Left forelimb (tissue), 1 donor: ENCODE measurements at places on chromosomes 1 and 21.

GRCh38 chr1:1069711-1070676 lies 4.1 kb downstream of the RNF223 start:
- no peak for DNase-seq

GRCh38 chr1:164731161-164731876 lies 172.3 kb downstream of the PBX1 start:
- no peak for DNase-seq

GRCh38 chr1:203480525-203481084 lies 5.0 kb downstream of the PRELP start:
- no peak for DNase-seq

GRCh38 chr1:3061981-3062615 lies 6.9 kb upstream of the PRDM16 start:
- peak; percentile 55 for DNase-seq

DNA sequence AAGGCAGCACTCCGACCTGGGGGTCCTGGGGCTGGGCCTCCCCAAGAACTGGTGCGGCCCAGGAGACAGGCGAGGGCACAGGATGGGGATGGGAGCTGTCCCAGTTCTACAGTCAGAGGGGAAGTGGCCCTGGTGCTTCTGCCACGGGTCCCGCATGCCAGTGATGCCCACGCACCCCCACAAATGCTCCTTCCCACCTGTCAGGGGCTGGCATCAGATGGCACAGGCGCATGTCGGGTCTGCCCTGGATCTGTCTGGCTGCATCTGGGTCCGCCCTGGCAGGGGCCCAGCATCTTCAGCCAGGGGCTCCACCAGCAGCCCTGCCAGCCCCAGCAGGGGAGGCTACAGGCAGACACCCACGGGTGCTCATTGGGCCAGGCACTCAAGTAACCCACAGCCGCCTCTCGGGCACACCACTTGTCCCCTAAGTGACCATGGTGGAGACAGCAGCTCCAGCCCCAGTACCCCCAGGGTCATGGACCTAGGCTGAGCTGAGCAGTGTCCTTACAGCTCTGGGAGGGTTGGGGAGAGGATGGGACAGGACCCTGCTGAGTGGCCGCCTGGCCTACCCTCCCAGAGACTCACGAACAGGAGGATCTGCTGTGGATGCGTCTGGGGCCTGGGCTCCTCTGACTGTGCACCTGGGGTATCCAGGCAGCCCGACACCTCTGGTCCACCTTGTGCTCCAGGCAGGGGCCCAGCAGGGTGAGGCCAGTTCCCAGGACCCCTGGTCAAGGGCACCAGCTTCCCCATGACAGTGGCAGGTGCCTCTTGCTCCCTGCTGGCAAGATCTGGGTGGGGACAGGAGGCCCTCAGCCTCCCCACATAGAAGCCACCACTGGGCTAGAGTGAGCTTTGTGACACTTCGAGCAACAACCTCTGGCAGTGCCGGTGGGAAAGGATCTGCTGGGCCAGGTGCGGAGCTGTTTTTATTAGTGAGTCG lies 5.4 kb downstream of the SMIM1 start:
- no peak for DNase-seq

GRCh38 chr1:47436304-47436978 lies 1.4 kb upstream of the FOXD2 start:
- peak; percentile 83 for DNase-seq

DNA sequence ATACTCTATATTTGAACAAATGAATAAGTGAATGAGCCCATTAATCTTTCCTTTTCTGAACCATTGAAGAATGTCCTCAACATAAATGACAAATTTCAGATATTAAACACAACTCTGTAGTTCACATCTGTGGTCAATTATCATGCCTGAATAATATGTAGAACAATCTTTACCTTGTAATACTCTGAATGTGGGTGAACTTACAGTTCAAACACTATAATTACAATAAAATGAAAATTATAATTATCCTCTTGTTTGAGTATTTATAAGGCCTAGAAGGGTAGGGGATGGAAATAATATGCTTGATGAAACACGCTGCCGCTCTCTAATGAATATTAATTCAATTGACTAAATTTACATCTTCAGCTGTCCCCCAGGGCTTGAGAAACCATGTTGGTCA lies 8.7 kb upstream of the SFPQ start:
- no peak for DNase-seq

DNA sequence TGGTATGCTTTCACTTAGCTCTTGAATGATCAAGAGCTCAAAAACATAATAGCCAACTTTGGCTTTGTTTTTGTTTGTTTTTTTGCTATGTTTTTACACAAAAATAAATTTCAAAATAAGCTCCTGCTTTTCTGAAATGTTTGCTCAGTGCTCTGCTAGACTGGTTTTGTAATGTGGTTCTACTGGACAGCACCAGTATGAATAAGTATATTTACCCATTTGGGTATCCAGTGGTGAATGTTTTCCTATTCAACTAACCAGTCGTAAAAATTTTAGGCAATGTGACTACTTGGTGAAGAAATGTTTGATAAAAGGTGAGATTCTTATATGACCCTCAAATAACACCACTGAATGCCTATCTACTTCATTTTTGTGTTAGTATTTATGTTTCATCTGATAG lies 308.6 kb downstream of the PTPRC start:
- DNase-seq, result no peak

GRCh38 chr1:197441999-197442414 lies 174.0 kb downstream of the CRB1 start:
- no peak for DNase-seq

- DNase-seq, result no peak
Measured at GRCh38 chr1:119329541-119330461, 38.8 kb upstream of the HAO2 start.

DNA sequence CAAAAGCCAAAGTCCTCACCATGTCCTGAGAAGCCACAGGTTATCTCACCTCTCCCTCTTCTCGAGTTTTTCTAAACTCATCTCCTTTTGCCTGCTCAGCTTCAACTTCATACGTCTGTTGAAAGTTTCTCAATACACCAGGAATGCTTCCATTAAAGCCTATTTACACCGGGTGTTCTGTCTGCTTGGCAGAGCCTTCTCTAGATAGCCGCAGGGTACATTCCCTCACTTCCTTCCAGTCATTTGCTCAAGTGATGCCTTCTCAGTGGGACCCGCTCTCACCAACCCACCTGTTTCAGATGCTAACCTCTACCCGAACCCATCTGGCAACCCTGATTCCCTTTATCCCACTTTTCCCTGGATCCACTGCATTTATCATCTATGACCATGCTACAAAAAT lies 257.0 kb upstream of the ADGRL2 start:
- DNase-seq, result no peak

DNA sequence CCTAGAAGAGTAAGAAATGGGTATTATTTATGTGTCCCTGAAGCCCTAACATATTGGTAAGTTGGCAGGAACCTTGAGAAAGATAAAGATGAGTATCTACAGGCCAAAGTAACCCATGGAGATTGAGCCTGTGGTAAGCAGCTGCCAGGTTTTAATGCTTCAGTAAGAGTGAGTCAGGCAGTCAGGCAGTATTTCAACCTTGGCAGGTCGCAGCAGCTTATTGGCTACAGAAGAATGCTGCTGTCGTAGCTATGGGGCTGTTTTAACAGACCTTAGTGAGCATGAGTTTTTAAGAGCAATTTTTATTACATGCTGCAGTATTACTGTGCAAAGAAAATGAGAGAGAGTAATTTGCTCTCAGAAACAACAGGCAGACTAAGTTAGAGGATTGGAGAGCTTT lies 10.3 kb upstream of the SLC30A10 start:
- no peak for DNase-seq

- DNase-seq, result no peak
Measured at GRCh38 chr21:33202464-33203363, 27.0 kb upstream of the IFNAR2 start.

DNA sequence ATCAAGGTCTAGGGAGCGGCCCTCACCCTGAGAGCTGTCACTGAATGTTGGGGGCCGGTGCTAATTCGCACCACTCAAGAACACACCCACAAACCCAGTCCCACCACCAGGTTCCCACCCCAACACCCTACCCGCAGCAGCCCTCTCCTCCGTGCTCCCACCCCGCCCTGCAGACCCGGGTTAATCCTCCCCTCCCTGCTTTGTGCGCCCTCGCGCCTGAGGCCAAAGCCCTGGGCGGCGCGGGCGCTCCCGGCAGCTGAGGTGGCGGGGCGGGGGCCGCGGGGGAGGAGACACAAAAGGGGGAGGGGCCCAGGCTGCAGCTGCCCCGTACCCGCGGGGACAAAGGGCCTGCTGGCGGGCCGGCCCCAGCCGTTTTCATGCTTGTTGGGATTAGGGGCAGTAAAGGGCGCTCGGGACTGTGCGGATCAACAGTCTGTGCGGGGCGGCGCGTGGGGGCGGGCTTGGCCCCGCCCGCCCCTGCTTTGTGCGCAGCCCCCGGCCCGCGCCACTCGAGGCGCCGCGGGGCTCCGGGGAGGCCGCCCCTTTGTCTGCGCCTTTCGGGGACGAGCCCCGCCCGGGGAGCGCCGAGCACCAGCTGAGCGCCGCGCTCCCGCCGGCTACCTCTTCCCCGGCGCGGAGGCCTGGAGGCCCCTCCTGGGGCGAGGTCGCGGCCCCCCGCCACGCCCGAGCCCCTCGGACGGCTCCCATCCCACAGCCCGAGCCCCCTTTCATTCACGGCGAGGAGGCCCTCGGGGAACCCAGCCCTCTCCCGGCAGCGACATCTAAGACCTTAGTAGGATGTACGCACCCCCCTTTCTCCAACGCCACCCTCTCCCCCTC lies 10.9 kb downstream of the C1orf216 start:
- no peak for DNase-seq

- DNase-seq, result no peak
Measured at GRCh38 chr1:227330279-227331076, 12.2 kb upstream of the CDC42BPA start.

GRCh38 chr21:31418377-31419001 lies 74.4 kb upstream of the TIAM1 start:
- no peak for DNase-seq

DNA sequence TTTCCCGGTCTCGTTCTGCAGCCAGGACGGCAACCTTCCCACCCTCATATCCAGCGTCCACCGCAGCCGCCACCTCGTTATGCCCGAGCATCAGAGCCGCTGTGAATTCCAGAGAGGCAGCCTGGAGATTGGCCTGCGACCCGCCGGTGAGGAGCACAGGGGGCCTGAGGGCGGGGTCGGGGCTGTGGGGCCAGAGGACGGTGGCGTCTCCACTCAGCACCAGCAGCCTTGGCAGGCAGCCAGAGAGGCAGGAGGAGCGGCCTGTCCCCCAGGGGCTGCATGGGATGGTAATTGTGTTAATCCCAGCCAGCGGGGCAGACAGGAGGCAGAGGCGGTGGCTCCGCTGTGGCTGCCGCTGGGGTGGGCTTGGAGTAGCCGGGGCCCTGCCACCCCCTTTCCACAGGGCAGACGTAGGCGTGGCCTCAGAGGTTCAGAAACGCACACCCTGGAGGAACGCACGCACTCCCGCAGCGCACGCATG lies 12.1 kb downstream of the SAMD11 start:
- no peak for DNase-seq

DNA sequence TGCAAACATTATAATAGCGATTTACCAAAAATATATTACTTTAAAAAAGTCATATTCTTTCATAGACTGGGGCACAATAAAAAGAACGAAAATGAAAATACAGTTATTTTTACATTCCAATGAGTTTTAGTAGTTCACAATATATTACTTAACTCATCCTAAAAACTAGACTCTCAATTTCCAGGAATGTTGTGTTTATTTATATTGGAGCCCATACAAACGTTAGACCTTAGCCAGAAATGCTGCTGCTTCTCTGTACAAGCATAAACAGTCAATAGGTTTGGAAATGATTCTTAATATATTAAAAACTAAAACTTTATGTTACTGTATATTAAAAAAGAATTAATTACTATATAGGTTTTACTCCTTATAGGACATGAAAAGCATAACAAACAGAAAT lies 302.3 kb downstream of the BRINP3 start:
- no peak for DNase-seq

GRCh38 chr1:160837558-160838205 lies 25.0 kb downstream of the CD244 start:
- no peak for DNase-seq

DNA sequence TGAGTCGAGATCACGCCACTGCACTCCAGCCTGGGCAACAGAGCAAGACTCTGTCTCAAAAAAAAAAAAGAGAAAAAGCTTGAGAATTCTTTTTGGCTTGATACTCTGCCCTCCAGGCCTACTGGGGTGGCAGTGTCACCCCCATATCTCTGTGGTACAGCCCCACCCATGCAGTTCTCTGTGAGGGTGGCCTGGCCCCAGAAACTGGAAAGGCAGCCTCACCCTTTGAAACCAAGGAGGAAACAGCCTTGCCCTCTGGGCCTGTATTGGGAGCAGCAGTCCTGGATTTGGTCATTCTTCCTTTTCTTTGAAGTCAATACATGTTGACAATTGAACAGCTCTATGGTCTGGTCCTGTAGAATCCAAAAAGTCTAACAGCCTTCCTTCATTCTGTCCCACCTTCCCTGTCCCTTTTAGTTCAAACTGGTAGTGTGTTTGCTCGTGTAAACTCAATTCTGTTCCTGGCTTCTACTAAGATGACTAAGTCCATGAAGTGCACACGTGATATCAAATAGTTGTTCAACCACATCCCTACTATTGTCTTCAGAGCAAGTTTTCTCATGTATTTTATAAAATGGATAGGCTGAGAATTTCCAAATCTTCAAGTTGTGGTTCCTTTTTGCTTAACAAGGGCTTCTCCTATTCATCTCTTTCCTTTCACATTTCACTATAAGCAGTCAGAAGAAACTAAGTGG lies 13.2 kb downstream of the ST7L start:
- no peak for DNase-seq

GRCh38 chr1:155010211-155010918 lies 7.8 kb downstream of the ZBTB7B start:
- no peak for DNase-seq

DNA sequence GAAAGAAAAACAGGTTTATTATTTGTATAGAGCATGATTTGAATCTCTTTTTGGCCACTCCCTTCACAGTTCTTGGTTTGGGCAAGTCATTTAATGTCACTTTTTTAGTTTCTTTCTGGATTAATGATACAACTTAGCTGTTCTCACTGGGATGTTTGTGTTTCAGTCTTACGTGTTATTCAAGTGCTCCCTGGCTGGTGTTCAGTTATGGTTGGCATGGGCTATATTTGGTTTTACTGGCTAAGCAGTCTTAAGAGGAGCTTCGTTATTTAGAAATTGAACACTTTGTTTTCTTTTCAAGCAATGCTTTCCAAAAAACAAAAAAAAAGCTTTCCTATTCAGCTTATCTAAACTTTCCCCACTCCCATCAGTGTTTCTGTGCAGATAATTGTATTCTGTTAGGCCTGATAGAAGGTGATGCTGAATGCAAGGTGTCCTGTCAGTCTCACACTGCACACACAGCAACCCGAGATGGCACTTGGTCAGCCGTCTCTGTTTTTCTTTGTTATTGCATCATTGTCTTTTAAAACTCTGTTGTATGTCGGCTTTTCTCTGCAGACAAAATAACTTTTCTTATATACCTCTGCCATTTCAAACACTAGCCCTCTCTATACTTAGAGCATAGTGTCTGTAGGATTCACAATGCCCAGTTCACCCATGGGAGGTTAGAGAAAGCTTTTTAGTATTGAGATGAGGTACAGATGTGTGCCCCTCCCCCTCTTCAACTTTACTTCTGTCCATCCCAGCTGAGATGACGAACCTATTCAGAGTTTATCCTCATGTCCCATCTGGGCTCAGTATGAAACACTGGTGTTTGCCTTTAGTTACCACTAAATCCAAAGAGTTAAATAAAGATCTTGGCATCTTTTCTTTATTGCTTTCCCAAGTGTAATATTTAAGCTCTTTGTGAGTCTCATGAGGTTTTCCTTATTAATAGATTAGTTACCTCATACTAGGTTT lies 80.2 kb downstream of the VPS13D start:
- no peak for DNase-seq
